ENCODE measurements at places on chromosomes 5 and 9. TPM values are rescaled to one million over a fixed set of nuclear protein-coding genes. Genes with fewer than 3 reads are reported as not detected.

The C7 gene
- total RNA-seq = not detected

The PLAA gene
- 43.0 TPM for total RNA-seq

The PCDHGA8 gene
- 1.2 TPM for total RNA-seq

The PAEP gene
- 0.39 TPM for total RNA-seq

The FAXDC2 gene
- 3.6 TPM for total RNA-seq
